Foreskin keratinocyte (primary cell): ENCODE measurements at places on chromosomes 16 and 17.

GRCh38 chr17:52030052-52030451, 128.5 kb downstream of the CA10 start:
- no peak for DNase-seq

GRCh38 chr17:76511668-76512365, 10.6 kb upstream of the RHBDF2 start:
- DNase-seq, result no peak

DNA sequence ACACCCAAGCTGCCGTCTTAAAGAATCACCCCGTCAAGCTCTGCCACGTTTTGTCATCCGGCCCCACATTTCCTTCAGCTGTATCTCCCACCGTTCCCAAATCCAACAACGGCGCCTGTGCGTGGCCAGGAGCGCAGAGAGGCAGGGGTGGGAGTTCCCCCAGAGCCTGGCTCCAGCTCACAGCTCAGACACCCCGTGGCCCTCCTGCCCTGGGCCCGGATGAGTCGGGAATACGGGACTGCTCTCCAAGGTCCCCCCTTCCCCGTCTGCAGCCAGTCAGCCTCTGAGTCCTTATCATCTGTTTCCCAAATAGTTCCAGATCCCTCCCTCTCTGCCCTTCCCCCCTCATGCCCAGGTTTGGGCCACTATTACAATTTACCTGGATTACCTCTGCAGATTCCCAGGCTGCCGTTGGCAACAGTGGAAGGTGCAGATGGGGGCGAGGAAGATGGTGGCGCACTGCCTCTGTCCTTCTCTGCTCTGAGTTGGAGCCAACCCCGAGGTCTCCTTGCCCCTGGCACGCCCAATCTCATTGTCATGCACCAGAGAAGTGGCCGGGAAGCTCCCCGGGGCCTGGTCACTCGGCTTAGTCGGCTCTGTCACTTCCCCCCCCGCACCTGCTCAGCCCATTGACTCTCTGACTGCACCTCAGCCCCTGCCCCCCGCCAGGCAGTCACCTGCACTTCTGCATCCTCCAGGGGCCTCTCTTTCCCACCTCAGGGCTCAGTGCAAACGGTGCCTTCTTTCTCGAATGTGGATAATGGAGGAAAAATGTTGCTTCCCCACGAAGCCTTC, 18.3 kb upstream of the RPTOR start:
- no peak for DNase-seq

DNA sequence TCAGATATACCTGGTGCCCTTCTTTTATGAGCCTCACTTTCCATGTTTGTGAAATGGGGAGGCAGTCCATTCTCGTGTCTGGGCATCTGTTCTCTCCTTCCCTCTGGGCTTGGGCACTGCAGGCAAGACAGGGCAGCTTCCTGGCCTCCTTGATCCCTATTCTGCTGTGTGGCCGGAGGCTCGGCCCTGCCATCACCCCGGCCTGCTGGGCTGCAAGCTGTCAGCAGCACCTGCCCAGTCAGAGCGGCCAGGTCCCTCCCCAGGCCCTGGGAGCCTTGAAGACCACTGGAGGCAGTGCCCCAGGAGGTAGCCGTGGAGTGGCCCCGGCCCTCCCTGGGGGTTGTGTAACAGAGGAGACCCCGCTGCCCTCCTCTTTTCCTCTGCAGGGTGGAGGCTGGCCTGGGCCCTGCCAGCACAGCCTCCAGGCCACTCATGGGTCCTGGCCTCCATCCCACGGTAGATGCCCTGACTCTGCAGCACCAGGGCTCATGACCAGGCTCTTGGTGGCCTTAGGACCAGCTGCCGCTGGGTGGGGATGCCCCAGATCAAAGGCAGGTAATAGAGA, 9.2 kb downstream of the KCNJ12 start:
- no peak for DNase-seq

DNA sequence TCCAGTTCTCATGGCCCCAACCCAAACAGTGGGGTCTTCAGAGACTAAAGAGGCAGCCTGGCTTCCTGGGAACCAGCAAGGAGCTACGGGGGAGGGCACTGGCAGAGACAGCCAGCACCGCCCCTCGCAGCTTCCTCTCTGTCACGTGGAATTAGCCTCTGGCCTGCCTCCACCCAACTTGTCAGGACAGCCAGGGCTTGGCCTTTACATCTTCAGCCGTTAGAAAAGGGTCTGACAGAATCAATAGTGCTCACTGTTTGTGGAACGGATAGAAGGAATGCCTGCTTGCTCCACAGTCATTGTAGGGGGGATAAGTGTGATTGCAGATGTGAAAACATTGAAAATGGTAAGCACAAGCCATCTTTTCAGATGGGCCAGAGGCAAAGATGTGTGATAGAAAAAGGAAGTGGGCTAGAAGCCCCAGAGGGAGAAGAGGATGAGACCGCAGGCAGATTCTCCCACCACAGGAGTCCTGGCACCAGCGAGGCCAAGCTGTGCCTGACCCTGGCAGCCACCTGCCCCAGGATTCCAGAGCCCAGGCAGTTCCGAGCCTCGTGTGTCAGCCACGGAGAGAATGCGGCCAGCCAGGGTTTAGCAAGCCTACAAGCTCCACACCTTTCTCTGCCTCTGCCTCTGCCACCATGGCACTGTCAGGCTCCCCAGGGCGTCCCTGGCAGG, 18.6 kb downstream of the GRIN2C start:
- DNase-seq, result no peak

GRCh38 chr16:50081428-50082018, 15.8 kb downstream of the HEATR3 start:
- DNase-seq, result no peak

GRCh38 chr17:48593840-48594537, 410 bp upstream of the HOXB5 start:
- peak; percentile 31 for DNase-seq

- DNase-seq, result no peak
These were observed 1.7 kb upstream of the SLC47A1 start for GRCh38 chr17:19531780-19532501.

- no peak for DNase-seq
These were observed 24.3 kb downstream of the TMEM238L start for GRCh38 chr17:10779609-10780008.

GRCh38 chr17:30580916-30581315, 103.7 kb downstream of the GOSR1 start:
- no peak for DNase-seq

- no peak for DNase-seq
These were observed 16.5 kb downstream of the RGS11 start for GRCh38 chr16:259226-259625.

DNA sequence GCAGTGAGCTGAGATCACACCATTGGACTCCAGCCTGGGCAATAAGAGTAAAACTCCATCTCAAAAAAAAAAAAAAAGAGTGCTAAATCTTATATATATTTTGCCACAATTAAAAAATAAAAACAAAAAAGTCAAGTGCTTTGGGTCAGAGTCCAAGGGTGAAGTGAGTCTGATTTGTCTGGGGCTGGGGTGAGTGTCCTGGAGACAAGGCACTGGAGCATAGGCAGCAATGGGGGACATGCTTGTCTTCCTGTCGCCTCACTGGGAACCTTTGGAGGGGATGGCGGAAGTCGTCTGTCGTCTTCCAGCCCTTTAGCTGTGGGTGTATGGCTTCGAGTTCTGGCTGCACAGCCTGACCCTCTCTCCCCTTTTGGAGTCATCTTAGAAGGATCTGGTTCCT, 167.1 kb downstream of the NTN1 start:
- no peak for DNase-seq

GRCh38 chr16:69055008-69055407, 50.4 kb upstream of the HAS3 start:
- DNase-seq, result peak; percentile 57

DNA sequence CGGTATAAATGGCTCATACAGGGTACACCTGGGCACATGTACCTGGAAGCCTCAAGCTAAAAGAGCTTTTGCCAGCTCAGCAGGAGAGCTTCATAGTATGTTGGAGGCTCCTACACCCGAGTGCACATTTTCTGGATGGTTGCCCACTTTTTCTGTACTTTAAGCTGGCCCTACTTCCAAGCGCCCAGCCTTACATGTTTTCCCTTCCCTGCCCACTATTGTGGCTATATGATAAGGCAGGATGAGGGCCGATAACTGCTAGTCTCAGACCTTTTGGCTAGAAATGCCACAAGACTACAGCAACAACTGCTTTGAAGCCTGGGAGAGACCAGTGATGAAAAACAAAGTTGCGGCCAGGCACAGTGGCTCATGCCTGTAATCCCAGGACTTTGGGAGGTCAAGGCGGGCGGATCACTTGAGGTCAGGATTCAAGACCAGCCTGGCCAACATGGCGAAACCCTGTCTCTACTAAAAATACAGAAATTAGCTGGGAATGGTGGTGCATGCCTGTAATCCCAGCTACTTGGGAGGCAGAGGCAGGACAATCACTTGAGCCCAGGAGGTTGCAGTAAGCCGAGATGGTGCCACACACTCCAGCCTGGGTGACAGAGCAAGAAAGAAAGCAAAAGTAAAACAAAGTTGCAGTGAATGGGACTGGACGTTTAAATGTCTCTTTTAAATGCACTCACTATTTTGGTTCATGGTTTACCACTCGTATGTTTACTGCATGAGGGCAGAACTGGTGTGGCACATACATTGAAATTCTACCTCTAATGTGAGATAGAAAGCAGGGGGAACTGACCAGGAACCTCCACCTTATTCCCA, 14.2 kb upstream of the MARCHF10 start:
- no peak for DNase-seq

DNA sequence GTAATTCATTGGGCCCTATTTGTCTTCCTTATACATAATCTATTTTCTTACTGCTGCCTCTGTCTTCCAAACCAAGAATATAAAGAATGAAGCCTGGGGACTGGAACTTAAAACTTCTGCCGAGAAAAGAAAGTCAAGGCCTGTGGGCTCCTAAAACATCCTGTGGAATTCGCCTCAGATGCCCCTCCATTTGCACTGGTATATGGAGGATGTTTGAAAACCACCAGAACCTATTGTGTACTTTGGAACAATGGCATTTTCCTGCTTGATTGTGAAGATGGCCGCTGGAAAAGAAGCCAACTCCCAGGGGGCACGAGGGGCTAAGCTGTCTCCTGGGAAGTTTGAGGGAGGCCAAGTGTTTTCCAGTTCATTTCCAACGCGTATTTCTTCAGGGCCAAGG, 122.4 kb downstream of the WWOX start:
- no peak for DNase-seq

DNA sequence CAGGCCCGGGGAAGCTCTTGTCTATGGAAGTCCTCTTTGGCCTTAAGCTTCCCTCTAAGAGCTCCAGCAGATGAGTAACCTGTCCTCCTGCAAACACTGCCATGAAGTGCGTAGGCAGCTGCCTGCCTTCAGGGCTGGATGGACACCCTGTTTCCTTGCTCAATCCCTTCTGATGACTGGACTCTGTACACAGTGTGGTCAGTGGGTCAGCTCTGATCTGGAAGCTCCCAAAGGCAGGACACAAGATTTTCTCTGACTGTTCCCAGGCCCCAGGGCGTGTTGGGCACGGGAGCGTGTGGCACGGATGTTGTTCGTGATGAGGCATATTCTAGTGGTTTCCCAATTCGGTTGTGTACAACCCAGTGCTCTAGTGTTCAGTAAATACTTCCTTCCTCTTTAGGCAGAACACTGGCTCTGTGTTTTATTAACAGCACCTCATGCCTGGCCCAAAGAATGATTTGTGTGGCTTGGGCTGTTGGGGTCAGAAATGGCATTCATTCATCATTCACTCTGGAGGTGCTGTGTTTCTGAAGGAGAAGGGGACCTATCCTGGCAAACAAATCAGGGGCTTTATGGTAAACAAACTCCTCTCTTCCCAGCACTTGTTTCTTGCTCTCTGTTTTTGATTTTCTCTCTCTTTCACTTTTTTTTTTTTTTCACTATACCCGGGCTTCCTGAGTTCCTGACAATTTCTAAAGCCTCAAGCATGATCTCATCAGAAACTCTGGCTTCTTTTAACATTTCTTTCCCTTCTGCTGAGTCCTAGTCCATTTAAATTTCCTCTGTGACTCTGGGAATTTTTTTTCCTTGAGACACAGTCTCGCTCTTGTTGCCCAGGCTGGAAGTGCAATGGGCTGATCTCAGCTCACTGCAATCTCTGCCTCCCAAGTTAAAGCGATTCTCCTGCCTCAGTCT, 12.0 kb upstream of the RNF157 start:
- peak; percentile 46 for DNase-seq

DNA sequence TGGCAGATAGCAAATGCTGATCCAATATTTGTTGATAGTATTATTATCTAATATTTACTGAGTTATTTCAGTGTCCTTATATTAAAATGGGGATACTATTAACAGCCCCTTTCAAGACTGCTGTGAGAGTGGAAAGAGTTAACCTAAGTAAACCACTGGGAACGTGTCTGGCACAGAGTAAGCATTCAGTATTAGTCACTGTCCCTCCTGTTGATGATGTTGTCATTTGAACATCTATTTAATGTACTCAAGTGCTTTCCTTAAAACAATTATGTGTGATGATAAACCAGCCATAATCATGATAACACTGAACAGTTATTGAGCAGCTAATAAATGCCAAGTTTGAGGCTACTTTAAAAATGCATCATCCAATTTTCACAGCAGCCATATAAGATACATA, 135.7 kb upstream of the XYLT1 start:
- no peak for DNase-seq

DNA sequence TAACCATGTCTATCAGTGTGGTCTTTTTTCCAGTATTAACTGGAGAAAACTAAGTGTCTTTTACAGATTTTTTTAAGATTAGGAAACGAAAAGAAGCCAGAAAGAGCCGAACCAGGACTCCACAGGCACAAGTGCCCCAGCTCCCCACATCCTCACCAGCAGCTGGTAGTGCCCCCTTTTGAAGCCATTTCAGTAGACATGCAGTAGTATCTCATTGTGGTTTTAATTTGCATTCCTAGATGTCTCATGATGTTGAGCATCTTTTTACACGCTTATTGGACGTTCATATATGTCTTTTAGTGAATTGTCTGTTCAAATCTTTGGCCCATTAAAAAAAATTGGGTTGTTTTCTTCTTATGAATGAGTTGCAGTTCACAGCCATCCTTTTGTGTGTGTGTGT, 4.8 kb upstream of the CMTM3 start:
- no peak for DNase-seq
